ENCODE measurements at places on chromosomes 4 and X.

DNA sequence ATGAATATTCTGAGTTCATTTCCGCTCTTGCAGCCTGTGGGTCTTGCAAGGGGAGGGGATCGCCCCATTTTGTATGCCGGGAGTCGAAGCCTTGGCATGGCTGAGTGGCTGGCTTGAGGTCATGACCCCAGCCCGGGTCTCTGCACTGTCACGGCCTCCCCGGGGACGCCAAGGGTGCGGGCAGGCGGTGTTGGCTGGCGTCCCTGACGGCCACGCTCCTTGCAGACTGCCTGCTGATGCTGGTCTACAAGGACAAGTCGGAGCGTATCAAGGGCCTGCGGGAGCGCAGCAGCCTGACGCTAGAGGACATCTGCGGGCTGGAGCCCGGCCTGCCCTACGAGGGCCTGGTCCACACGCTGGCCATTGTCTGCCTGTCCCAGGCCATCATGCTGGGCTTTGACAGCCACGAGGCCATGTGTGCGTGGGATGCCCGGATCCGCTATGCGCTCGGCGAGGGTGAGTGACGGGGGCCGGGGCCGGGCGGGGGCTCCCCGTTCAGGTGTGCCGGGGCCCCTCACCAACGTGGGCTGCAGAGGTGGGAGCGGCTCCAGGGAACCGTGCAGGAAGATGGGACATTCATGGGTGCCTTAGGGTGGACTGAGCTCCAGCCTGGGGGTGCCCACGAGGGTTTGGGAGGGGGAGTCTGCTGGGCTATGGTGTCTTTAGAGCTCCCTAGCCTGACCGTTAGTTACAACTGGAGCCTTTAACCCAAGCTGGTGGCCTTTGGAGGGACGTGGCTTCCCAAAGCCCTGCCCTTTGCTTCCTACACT lies 10.3 kb downstream of the DOK7 start:
- no peak overlapping the region for H3K4me3 ChIP-seq
- H3K27me3 ChIP-seq, result no peaks in the 10 kb centered on the region
- no peak overlapping the region for H3K27ac ChIP-seq
- no peak for DNase-seq

- H3K4me1 ChIP-seq, result no peaks in the 10 kb centered on the region
- H3K4me3 ChIP-seq, result no peak overlapping the region
- no peak for DNase-seq
- H3K27ac ChIP-seq, result no peak overlapping the region
These were observed 72.5 kb downstream of the GNL3L start for GRCh38 chrX:54602563-54602962.

DNA sequence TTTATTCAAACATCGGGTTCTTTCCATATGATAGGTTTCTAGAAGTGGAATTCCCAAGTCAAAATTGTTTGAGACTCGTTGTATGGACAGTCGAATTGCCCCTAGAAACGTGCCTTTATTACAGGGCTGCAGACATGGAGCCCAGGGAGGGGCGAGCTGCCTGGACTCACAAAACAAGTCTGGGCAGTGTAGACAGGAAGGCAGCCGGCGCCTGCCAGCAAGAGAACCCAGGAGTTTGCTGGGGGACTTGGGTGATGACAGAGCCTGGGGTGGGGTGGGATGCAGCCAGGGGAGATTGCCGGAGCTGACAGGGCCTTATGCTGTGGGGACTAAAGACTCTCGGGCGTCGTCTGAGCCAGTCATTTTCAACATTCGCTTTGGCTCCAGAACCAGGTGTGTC lies 107.4 kb upstream of the MSX1 start:
- no peak overlapping the region for H3K27ac ChIP-seq
- no peak overlapping the region for H3K4me3 ChIP-seq
- no peak for DNase-seq
- H3K4me1 ChIP-seq, result no peaks in the 10 kb centered on the region

GRCh38 chr4:47372561-47372960 lies 90.9 kb downstream of the COMMD8 start:
- peaks cover 17% of the 10 kb centered on the region for H3K27me3 ChIP-seq
- no peak for DNase-seq
- H3K4me3 ChIP-seq, result no peak overlapping the region
- no peaks in the 10 kb centered on the region for H3K4me1 ChIP-seq
- H3K27ac ChIP-seq, result no peak overlapping the region

- H3K27me3 ChIP-seq, result no peaks in the 10 kb centered on the region
- H3K4me1 ChIP-seq, result peaks cover 10% of the 10 kb centered on the region
- no peak overlapping the region for H3K4me3 ChIP-seq
- H3K36me3 ChIP-seq, result no peaks in the 10 kb centered on the region
- no peak overlapping the region for H3K27ac ChIP-seq
- DNase-seq, result no peak
These were observed 131.9 kb upstream of the GPRIN3 start for GRCh38 chr4:89439533-89439932.

DNA sequence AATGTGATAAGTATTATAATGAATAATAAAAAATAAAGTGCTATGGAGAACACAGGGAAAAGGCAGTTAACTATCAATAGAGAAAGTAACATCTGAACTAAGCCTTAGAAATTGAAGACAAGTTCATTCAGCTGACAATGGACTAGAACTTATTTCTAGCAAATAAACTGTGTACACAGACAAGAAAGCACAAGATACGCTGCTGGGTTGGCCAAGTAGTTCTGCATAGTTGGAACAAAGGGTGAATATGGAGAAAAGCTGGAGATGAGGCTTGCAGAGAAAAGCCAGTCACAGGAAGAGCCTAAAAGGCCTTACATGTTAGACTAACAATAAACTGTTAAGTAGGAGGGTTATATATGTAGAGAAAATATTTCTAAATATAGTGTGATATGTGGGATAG lies 71.2 kb downstream of the WDFY3 start:
- H3K27ac ChIP-seq, result no peak overlapping the region
- no peak overlapping the region for H3K4me3 ChIP-seq
- no peaks in the 10 kb centered on the region for H3K36me3 ChIP-seq
- peaks cover 21% of the 10 kb centered on the region for H3K4me1 ChIP-seq

- DNase-seq, result no peak
- H3K27me3 ChIP-seq, result no peaks in the 10 kb centered on the region
- H3K4me1 ChIP-seq, result no peaks in the 10 kb centered on the region
- H3K27ac ChIP-seq, result no peak overlapping the region
- H3K4me3 ChIP-seq, result no peak overlapping the region
These were observed 481.4 kb downstream of the TRIML1 start for GRCh38 chr4:188620608-188621007.

DNA sequence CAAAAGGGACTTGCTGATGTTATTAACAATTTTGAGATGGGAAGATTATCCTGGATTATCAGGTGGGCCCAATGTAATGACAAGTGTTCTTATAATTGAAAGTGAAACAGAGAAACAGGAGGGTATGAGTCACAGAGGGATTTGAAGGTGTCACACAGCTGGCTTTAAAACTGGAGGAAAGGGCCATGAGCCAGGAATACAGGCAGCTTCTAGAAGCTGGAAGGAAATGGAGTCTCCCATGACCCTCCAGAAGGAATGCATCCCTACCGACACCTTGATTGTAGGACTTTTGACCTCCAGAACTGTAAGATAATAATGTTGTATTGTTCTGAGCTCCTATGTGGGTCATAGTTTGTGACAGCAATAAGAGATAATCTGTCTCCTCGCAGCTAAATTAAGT lies 98.0 kb upstream of the STIM2 start:
- no peaks in the 10 kb centered on the region for H3K27me3 ChIP-seq
- no peak for DNase-seq
- no peak overlapping the region for H3K27ac ChIP-seq
- no peaks in the 10 kb centered on the region for H3K36me3 ChIP-seq
- H3K4me1 ChIP-seq, result no peaks in the 10 kb centered on the region
- no peak overlapping the region for H3K4me3 ChIP-seq

DNA sequence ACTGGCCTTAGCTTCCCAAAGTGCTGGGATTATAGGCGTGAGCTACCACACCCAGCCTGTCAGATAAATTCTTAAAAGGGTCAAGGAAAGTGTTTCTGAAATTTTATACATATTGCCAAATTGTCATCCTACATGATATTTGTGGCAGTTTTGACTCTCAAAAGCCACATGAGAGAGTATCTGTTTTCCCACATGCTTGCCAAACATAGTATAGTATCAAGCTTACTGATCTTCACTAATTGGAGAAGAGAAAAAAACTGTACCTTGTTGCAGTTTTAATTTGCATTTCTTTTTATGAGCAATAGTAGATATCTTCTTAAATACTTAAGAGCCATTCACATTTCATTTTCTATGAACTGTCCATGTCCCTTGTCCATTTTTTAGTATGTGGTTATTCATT lies 83.6 kb downstream of the TET2 start:
- H3K36me3 ChIP-seq, result no peaks in the 10 kb centered on the region
- no peak overlapping the region for H3K27ac ChIP-seq
- H3K4me1 ChIP-seq, result no peaks in the 10 kb centered on the region
- no peaks in the 10 kb centered on the region for H3K27me3 ChIP-seq
- no peak for DNase-seq

DNA sequence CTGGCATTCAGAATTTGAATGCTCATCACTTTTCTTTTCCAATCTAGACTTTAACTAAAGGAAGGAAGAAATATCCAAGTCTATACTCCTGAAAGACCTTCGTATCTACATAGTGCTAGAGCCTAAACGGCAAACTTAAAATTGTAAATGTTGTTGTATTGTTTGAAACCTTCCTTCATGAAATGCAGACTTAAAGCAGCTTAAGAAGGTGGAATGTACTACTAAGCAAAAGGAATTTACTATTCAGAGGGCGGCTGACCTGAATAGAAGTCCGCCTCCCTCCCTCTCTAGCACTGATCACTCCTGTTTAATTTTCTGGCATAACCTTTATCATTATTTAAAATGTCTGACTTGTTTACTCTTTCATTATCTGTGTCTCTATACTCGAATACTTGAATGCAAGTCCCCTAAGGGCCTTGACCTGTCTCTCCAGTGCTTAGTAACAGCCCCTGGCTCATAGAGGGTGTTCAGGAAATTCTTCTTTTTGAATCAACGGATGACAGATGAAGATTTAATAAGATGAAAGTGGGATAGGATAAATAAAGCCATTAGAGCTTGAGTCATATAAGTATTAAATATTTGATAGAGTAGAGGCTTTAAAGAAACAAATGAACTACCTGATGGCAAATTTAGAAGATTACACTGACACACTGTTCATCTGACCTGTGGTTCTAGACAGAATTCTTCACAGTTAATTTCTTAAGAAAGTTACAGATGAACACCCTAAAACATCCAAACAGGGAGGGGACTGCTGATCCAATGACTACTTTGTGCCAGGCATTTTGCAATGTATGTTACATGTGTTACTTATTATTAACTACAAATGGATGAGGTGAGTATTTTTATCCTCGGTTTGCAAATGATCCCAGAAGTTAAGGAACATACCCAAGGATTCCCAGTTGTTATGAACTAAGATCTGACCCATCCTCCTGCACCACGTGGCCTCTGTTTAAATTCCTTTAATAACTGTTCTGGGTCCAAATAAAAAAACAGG lies 20.2 kb upstream of the RBPJ start:
- no peak overlapping the region for H3K4me3 ChIP-seq
- H3K27me3 ChIP-seq, result no peaks in the 10 kb centered on the region
- no peak for DNase-seq
- H3K4me1 ChIP-seq, result no peaks in the 10 kb centered on the region
- no peaks in the 10 kb centered on the region for H3K36me3 ChIP-seq

GRCh38 chr4:176920694-176921093 lies 128.0 kb upstream of the VEGFC start:
- no peak overlapping the region for H3K4me3 ChIP-seq
- no peaks in the 10 kb centered on the region for H3K27me3 ChIP-seq
- H3K4me1 ChIP-seq, result no peaks in the 10 kb centered on the region

DNA sequence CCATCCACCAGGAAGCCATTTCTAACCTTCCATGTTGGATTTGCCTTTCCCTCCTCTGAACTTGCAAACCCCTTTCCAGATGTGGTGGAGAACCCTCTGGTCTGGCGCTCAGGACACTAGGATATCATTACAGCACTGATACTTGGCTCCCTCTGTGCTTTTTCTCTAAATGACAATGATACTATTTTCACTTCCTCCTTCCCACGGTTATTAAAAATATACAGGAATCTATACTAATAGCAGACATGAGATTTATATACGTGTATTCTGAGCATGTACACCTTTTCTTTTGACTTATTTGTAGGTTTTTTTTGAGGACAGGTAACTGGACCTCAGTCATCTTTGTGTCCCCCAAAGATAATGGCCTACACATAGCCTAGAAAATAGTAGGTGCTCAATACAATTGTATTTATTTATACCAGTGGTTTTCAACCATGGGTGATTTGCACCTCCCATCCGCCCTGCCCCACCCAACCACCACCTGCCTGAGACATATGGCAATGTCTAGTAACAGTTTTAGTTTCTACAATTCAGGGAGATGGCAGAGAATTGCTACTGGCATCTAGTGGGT lies 60.4 kb upstream of the PLAC8 start:
- H3K4me3 ChIP-seq, result no peak overlapping the region
- no peak overlapping the region for H3K27ac ChIP-seq
- no peaks in the 10 kb centered on the region for H3K36me3 ChIP-seq

DNA sequence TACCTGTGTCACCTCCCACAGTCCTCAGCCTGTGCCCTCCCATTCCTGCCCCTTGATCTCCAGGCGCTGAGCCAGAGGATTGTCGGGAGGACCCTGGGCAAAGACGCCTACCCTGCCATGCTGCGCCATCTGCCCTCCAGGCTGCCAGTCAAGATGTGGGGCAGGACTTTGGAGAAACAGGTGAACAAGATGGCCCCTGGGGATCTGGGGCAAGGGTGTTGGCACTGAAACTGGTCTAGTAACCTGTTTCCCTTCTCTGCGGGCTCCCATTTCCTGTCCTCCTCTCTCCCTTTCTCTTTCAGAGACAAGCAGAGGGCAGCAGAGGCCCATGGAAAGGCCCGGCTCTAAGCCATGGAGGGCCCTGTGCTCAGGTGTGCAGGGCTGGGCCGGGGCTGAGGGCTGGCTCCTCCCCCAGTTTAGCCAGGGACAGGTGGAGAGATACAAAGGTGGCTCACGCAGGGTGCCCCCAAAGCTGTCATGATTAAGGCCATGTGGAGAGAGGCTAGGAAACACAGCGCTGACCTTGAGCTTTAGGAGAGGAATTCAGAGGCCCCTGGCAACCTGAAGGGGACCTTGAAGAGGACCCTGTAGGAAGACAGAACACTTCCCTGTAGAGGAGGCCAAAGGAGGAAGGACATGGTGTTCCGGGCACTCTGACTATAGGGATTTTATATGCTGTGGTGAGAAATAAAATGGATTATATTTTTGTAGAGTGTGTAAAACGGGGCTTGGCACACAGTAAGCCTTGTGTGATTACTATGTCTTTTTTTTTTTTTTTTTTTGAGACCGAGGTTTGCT lies at the start of gene GLOD5:
GLOD5 (plus strand) TSS at position 74 of the 798 bp plus-strand sequence; CDS start at position 118, 44 bp downstream.
- peak within 1 kb of the TSS; percentile 68 for H3K4me3 ChIP-seq
- peaks cover 12% of the 10 kb centered on the region for H3K4me1 ChIP-seq
- H3K27ac ChIP-seq, result peak within 1 kb of the TSS; percentile 99
- H3K27me3 ChIP-seq, result no peaks in the 10 kb centered on the region
- H3K36me3 ChIP-seq, result peaks cover 7% of the 10 kb centered on the region
- peak; percentile 86 for DNase-seq

DNA sequence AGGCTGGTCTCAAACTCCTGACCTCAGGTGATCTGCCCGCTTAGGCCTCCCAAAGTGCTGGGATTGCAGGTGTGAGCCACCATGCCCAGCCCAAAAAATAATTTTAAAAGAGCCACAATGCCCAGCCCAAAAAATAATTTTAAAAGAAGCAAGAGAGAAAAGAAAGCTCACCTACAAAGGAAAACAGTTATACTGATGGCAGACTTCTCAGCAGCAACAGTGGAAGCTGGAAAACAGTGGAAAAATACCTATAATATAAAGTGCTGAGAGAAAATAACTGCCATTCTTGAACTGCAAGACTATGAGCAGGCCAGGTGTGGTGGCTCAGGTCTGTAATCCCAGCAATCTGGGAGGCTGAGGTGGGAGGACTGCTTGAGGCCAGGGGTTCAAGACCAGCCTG lies 13.3 kb upstream of the HMGB2 start:
- no peak overlapping the region for H3K27ac ChIP-seq
- no peak for DNase-seq
- H3K4me3 ChIP-seq, result no peak overlapping the region
- H3K36me3 ChIP-seq, result no peaks in the 10 kb centered on the region
- H3K27me3 ChIP-seq, result no peaks in the 10 kb centered on the region
